Globus pallidus (tissue), 1 donor: ENCODE measurements at places on chromosomes 11 and 22.
A peak's percentile ranks its signal among the peaks of the same experiment; 100 is the strongest.

DNA sequence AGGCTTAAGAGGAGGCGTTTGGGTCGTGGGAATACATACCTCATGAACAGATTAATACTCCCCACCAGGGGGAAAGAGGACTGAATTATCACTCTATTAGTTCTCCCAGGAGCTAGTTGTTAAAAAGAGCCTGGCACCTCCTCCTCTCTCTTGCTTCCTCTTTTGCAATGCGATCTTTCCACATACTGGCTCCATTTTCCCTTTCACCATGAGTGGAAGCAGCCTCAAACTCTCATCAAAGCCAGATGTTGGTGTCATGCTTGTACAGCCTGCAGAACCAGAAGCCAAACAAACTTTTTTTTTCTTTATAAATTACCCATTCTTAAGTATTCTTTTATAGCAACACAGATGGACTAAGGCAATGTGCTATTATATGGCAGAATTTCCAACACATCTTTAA, 258.5 kb downstream of the FAM76B start:
- DNase-seq, result no peak

GRCh38 chr11:129040934-129041333, 98.3 kb upstream of the TP53AIP1 start:
- DNase-seq, result no peak

- no peak for DNase-seq
Measured at GRCh38 chr11:6667733-6668374, 12.2 kb upstream of the DCHS1 start.

GRCh38 chr11:114159802-114160632, 100.5 kb downstream of the ZBTB16 start:
- peak; percentile 88 for DNase-seq

GRCh38 chr11:331358-332060, 10.8 kb upstream of the IFITM3 start:
- no peak for DNase-seq

- no peak for DNase-seq
Measured at GRCh38 chr11:131815590-131815989, 445.2 kb downstream of the NTM start.
